ENCODE measurements at places on chromosomes 12 and 14.

- no peak for DNase-seq
Observed at GRCh38 chr12:98022961-98023360, 492.4 kb upstream of the TMPO start.

GRCh38 chr14:43471595-43471994 lies 1035.5 kb downstream of the FSCB start:
- no peak for DNase-seq

GRCh38 chr14:103228076-103228806 lies 105.0 kb downstream of the TNFAIP2 start:
- DNase-seq = no peak

DNA sequence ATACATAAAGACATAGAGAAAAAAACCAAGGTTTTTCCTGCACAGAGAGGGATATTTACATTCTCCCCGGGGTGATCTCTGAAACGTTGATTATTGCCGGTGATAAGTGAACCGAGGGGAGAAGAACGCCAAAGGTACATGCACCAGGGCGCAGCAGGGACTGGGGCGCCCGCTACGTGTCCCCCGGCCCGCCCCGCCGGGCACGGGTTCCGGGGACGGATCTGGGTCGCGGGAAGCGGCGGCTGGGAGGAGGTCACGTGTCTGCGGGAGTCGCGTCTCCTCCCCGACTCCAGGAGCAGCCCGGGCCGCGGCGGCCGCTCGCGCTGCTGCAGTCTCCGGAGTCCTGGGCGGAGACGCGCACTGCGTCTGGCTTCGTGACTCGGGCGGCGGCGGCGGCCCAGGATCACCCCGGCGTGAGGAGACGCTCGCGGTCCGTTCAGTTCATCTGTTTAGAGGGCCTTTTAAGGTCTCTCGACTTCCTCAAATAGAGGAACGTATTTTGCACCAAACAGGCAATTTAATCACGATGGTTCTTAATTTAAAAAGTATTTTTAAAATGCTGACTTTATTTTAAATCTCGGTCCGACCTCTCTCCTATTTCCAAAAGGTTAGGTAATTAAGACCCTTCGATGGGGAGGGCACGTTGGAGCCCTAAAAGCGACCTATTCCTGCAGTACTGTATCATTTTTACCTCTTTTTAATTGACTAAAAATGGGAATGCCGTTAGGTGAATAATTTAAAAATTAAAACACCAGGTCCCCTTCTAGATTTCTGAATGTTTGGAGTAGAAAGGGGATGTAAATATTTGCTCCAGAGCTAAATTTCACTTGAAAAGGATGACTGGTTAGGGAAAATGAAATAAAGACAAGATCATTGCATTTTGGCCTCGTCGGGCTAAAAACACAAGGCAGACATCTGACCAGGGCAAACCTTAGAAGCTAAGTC lies 1.8 kb upstream of the BHLHE41 start:
- DNase-seq = no peak

- DNase-seq = no peak
Observed at GRCh38 chr12:30990776-30991175, 64.2 kb downstream of the TSPAN11 start.

DNA sequence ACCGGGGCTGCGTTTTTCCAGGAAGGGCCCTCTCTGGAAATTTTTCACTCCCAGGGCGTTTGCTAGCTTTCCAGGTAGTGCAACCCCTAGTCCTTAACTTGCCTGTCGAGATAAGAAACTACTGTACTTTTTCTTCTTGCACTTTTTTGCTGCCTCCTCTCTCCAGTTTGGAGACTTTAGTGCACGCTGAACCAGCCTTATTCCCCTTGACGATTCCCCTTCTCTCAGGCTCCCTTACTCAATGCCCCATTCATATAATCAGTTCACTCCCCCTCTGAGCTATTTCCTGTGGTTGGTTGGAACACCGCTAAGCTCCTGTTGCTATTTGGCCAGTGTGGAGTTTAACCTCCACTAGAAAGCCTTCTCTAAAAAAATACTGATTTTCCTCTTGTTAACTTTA lies 682 bp downstream of the CREBL2 start:
- peak; percentile 27 for DNase-seq

GRCh38 chr14:40386433-40386832 lies 954.2 kb upstream of the FBXO33 start:
- no peak for DNase-seq

- no peak for DNase-seq
Observed at GRCh38 chr12:3250034-3250433, 172.9 kb downstream of the TSPAN9 start.

DNA sequence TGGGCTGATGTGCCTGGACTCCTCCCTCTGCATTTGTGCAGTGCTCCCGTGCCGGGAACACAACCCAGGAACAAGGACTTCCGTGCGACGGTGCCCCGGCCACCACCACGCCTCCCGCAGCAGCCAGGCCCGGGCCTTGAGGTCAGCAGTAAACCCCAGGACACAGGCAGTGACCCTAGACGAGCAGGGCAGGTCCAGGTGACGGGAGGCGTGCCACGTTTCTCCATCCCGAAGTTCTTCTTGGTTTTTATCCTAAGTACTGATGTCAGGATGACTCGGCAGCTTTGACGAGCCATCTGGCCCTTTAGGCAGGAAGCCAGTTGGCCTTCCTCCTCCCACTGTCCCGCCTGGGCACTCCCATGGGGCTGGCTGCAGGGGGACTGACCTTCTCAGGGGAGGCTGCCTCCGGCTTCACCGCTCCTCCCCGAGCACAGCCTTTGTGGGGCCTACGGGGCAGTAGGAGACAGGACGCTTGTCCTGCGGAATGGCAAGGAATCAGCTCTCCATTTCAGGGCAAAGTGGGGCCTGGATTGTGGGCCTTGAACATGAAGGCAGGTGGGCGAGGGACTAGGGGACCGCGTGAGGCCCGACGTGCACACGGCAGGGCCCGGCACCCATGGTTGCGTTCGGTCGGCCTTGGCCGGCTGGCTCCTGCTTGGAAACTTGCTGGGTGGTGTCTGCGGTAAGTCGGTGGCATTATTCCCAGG lies 94.1 kb downstream of the FBXL14 start:
- DNase-seq = no peak

DNA sequence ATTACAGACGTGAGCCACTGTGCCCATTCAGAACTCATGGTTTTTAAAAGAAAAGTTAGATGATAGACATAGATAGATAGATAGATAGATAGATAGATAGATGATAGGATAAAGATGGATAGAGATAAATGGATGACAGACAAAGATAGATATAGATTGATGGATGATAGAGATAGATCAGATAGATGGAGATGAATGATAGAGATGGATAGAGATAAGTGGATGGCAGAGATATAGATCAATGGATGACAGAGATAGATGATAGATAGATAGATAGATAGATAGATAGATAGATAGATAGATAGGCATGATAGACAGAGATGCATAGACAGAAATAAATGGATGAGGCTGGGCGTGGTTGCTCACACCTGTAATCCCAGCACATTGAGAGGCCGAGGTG lies 13.7 kb upstream of the SLC25A3 start:
- no peak for DNase-seq

DNA sequence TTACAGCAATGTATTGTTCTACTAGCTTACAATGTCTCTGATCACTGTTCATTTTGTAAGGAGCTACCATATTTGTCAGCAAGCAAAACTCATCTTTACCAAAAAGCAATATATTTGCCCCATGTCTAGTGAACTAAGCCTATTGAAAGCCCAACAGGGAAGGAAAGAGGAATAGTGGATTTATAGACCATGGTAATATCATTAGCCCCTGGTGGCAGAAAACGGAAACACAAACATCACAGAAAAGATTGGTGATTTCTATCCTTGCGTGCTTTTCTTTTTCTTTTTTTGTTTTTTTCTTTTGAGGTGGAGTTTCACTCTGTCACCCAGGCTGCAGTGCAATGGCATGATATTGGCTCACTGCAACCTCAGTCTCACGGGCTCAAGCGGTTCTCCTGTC lies 1562.4 kb upstream of the TMEM132C start:
- DNase-seq = no peak

GRCh38 chr12:113462117-113462774 lies 9.4 kb downstream of the LHX5 start:
- peak; percentile 69 for DNase-seq

DNA sequence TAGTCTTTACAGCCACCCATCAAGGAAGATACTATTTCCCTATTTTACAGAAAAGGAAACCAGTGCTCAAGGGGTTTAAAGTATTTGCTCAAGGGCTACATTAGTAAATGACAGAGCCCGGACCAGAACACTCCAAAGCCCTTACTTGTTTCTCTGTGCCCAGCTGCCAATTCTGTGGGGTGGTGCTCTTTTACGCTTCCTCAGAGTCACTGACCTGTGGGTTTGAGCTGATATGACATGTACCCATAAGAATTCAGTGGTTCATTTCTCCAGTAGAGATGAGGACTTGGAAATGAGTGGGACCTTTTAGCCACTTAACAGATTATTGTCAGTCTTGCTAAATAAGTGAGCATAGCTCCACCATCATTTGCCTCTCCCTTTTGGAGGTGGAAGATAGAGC lies 37.4 kb upstream of the NKX2-8 start:
- DNase-seq = no peak

DNA sequence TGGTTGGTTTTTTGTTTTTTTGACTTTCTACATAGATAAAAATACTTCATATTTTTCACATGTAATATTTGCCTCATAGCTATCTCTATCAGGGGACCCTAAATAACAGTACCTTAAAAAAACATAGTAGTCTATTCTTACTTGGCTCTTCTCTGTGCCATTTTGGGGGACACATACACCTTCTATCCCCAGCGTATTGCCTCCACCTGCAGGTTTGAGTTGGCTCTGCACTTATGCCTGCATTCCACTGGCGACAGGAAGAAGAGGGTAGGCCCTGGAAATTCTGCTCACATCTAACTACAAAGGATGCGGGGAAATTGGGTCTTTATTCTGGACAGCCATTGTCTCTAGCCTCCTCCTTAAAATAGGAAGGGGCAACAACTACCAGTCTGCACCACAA lies 13.8 kb upstream of the IFI27L2 start:
- DNase-seq = no peak

- DNase-seq = no peak
Observed at GRCh38 chr12:82803201-82803600, 116.5 kb downstream of the TMTC2 start.

GRCh38 chr14:91010153-91010533 lies 50.3 kb downstream of the RPS6KA5 start:
- DNase-seq = no peak

DNA sequence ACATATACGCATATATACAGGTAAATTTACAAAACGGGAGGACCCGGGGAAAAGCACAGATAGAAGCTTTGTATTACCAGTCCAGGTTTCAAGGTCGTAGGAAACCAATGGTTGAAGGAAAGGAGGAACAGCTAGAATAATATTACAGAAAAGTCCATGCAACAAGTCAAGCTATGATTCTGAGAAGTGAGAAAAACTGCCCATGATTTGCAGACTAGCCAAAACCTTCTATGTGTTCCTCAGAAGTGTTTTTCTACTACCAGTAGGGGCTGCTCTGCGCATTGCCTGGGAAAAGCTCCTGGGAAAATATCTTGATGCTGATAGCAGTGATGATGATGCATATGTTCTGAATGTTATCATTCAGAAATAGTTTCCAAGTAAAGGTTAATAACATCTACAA lies 2.2 kb downstream of the PDZRN4 start:
- peak; percentile 3 for DNase-seq

DNA sequence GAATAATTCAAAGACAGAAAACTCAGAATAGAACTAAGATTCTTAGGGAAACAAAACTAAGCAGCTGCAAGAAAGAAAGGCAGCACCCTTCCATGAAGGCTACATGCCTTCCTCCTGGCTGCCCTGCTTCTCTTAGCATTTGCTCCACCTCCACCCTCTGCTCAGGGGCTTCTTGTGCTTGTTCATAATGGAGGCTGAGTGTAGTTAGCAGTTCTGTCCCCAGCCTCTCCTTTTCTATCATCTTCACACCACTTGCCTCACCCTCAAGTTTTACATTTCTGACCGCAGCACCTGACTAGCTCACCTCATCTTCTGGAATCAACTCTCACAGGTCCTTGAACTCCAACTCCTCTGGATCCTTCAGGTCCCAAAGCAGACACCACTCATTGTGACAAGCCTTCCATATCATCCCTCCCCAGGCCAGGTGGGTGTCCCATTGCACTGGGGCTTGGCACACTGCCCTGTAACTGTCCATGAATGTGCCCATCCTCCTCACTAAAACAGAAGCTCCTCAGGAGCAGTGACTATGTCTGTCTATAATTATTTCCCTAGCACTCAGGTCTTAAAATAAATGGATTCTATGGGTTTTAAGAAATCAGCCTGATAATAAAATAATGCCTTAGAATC lies 139.1 kb downstream of the TMTC1 start:
- DNase-seq = no peak

- DNase-seq = no peak
Observed at GRCh38 chr14:69636718-69637480, 25.5 kb downstream of the SUSD6 start.

DNA sequence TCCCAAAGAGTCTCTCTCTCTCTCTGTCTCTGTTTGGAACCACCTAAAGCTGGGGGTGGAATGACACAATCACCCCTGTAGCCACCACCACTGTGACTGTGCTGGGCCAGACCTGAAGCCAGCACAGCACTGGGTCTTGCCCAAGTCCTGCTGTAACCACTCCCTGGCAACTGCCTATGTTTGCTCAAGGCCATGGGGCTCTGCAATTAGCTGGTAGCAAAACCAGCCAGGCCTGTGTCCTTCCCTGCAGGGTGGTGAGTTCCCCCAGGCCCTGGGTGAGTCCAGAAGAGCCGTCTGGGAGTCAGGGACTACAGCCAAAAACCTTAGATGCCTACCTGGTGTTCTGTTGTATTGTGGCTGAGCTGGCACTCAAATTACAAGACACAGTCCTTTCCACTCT lies 50.8 kb downstream of the DGLUCY start:
- DNase-seq = no peak

GRCh38 chr12:49369411-49370145 lies 2.3 kb downstream of the SPATS2 start:
- DNase-seq = no peak

DNA sequence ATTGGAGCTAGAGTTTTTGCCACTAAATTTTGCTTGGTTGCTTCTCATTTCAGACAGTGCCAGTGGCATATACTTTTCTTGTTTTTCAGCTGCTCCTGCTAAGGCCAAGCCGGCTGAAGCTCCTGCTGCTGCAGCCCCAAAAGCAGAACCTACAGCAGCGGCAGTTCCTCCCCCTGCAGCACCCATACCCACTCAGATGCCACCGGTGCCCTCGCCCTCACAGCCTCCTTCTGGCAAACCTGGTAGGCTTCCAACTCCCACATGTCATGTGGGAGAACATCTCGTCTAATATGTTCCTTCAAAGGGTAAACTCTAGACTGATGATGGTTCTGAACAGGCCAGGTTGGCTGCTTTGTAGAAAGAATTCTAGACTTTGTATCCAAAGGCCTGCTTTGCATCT lies 11.0 kb downstream of the DLST start:
- DNase-seq = no peak

- no peak for DNase-seq
Observed at GRCh38 chr12:2190085-2190484, 137.3 kb downstream of the CACNA1C start.

DNA sequence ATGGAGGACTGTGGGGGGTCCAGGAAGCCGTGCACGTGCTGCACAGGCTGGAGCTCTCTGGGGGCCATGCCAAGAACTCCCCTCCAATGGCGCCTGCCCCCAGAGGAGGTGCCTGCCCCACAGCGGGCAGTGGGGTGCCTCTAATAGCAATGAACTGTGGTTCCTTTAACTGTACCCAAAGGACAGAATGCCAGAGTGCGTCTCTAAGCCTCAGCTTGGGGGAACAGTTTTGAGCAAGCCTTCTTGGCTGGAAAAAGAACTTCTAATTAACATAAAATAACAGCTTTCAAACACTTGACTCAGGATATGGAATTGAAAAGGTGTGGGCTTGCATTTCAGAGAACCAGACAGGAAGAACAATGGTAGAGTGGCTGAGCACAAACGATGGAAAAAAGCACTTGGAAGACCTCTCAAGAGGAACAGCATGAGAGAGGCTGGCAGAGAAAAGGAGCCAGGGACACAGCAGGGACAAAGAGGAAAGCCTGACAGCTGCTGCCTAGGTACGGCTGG lies 195.6 kb downstream of the TTC7B start:
- DNase-seq = peak; percentile 82
